ENCODE measurements at places on chromosomes 4 and X.

GRCh38 chr4:19693936-19694570 is 557.7 kb upstream of the SLIT2 start:
- no peak for DNase-seq

- DNase-seq: no peak
Measured at GRCh38 chr4:22802876-22803275, 110.1 kb downstream of the GBA3 start.

GRCh38 chr4:2353222-2354107 is 65.0 kb downstream of the ZFYVE28 start:
- DNase-seq: no peak

- DNase-seq: peak; percentile 21
Measured at GRCh38 chrX:48683411-48683982, at the start of gene WAS. WAS (plus strand) TSS chrX:48683799; CDS start chrX:48683854, 55 bp downstream.

DNA sequence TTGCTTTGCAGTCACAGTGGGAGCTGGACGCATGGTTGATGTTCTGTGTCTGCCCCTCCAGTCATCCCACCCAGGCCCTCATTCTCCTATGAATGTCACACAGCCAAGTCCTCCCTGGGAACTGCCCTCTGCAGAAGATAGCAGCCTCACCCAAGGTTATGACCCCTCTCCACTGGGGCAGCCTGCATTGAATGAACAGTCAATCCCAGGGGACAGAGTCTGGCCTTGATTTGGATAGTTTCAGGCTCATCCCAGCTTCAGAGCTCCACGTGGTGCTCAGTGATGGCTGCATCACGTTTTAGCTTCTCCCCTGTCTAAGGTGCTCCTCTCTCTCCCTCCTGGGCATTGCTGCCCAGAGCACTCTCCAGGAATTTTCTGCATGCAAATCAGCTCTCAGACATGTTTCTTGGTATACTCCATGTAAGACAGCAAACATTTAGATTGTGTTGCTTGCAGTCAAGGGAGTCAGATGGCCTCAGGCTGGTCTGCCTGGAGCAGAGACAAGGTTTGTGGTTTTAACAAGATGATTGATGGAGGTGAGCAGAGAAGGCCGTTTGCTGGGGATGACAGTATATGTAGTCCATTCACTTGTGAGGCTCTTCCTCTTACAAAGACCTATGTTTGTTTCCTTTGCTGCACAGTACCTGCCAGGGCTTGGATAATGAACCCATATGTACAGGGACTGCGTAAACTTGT is 56.1 kb upstream of the MSX1 start:
- no peak for DNase-seq

GRCh38 chr4:107718351-107718965 is 1.6 kb downstream of the PAPSS1 start:
- no peak for DNase-seq

GRCh38 chrX:51760657-51761056 is 17.4 kb downstream of the GSPT2 start:
- DNase-seq: no peak

GRCh38 chr4:173051716-173052115 is 116.9 kb upstream of the GALNT7 start:
- no peak for DNase-seq

GRCh38 chr4:79514621-79515329 is 106.7 kb upstream of the GK2 start:
- no peak for DNase-seq

DNA sequence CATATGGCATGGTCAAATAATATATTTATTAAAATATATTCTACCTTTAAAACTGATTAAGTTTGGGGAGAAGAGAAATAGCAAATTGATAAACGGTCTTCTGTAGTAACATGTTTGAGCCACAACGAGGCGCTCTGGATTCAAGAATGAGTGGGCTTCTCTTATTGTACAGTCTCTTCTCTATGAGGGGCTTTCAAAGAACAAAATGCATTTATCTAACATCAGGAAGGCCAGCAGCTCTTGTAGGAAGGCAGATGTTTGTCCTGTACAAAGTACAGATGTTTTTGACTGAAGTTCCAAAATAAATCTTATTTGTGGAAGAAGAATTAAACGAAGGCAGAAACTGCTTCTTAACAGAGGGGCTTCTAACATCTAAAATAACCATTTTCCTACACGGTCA is 153.6 kb downstream of the RASL11B start:
- DNase-seq: no peak

GRCh38 chr4:134365852-134366251 is 164.3 kb upstream of the PABPC4L start:
- no peak for DNase-seq

DNA sequence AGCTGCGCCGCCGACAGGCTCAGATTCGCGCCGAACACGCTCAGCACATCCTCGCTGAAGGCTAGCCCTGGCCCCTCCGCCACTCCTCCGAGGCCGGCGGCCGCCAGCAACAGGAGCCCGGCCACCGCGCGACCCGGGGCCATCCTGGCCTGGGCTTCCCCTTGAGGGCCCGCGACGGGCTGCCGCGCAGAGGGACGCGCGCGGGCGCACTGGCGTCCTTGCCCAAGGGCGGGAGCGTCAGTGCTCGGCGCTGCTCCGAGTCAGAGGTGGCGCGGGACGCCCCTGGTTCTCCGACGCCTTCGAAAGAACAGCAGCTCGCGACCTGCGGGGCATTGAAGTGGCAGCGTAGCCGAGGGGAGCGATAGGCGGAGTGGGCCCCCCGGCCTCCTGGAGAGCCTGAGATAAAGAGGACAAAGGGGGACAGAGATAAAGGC is 745 bp downstream of the SLC39A8 start:
- peak; percentile 51 for DNase-seq

- DNase-seq: no peak
Measured at GRCh38 chr4:118918388-118918787, 29.7 kb downstream of the SYNPO2 start.

- DNase-seq: no peak
Measured at GRCh38 chr4:46946919-46947536, 38.0 kb upstream of the COX7B2 start.

DNA sequence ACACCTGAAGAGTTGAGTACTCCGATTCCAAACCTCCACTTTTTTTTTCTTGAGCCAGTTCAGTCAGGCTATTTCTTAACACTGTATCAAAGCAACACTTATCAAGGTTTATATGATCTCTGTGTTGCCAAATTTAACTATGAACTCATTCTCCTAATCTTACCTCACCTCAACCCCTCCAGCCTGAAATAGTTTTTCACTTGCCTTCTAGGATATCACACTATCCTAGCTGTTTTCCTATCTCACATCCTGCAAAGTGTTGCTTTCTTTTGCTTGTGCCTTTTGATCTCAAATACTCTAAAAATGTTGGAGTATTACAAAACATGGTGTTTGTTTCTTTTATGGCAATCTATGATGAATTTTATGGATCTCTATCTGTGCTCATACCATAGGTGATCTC is 415.0 kb downstream of the CFAP47 start:
- no peak for DNase-seq

- no peak for DNase-seq
Measured at GRCh38 chr4:3486541-3487540, 23.7 kb downstream of the DOK7 start.

DNA sequence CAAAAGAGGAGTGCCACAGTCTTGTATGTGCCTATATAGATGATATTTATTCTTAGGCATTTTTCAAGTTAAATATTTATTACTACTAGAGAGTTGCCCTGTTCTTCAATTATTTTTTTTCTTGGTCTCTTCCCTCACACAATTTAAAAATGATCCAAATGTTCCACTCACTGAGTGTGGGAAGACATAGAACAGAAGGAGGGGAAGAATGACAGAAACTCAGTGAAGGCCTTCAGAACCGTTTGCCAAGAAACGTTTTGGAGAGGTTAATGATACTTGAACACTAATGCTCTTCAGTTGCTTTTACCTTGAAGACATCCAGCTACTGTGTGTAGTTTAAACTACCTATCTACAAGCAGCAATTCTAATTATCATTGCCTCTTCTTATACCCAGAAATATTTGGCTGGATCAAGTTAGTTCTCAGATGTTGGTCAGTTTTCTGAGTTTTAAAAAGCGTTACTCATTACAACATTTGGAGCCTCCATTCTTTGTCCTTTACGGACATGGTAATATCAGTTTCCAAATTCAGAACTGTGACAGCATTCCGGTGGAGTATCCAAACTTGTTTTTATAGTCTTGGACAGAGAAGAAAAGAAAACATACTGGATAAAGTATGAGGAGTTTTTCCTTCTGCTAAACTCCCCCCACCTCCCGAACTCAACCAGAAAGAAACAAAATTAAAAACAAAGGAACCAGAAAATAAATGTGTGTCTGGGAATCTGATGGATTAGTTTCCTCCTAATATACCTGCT is 389.7 kb downstream of the SPRY1 start:
- DNase-seq: no peak

GRCh38 chr4:83180431-83180968 is 66.0 kb upstream of the PLAC8 start:
- DNase-seq: no peak

DNA sequence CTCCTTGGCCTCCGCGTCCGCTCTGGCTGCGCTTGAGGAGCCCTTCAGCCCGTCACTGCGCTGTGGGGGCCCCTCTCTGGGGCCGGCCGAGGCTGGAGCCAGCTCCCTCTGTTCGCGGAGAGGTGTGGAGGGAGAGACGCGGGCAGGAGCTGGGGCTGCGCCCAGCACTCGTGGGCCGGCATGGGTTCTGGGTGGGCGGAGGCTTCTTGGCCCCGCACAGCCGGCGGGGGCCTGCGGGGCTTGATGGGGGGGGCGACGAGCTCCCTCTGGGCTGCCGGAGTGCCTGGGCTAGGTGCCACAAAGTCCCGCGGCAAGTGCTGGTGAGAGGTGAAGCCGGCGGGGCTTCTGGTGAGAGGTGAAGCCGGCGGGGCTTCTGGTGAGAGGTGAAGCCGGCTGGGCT is 61.9 kb downstream of the ANKRD50 start:
- DNase-seq: no peak

DNA sequence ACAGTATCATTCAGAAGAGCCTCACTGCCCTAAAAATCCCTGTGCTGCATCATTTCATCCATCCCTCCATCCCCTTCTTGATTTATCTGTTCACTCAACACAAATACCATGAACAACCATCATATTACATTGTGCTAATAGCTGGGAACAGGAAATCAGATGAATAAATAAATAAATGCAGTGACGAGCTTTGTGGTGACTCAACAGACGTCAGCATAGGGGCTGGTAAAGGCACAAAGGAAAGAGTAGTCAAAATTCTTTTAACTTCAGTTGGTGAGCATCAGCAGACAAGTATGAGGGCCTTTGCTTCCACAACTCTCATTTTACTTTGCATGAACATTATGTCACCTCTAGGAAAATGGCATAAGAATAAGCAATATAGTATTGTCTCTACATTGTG is 65.5 kb downstream of the EDNRA start:
- no peak for DNase-seq

DNA sequence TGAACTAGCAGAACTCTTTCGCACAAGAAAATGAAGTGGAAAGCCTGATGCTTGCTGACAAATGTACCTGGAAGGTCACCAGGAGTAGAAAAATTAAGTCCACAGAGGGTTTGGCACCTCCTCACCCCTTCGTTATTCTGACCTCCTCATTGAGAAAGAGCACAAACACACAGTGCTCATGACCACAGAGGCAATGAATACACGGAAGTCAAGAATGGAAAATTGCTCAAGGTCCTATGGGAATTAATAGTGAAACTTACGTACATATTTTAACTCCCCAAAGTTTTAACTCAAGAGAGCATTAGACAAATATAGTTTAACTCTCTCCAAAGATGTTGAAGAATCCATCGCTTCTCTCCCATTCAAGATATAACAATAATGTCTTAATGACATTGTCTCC is 83.6 kb upstream of the CAMK2D start:
- no peak for DNase-seq

- no peak for DNase-seq
Measured at GRCh38 chrX:155544881-155545280, 67.9 kb downstream of the TMLHE start.

GRCh38 chrX:150768580-150769190 is 75.5 kb downstream of the MTMR1 start:
- DNase-seq: no peak

DNA sequence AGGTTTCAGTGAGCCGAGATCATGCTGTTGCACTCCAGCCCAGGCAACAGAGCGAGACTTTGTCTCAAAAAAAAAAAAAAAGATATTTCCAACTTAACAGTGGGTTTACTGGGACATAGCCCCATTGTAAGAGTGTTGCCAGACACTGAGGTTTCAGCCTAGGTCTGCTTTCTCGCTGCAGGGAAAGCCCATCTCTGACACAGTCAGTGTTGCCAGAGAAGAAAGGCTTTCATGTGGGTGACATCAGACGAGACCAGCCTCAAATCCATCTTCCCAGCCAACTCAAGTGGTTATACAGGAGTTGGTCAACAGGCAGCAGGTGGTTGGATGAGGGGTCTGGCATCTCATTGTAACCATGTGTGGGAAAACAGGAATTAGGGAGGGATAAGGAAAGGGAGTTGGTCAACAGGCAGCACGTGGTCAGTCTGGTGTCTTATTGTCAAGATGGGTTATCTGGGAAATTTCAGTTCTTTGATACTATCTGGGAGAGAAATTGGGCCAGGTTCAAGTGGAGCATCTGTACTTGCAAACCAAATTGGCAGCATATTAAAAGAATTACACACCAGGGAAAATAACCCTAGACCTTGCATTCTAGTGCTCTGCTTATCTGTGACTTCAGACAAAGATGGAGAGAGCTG is 41.1 kb downstream of the NELFA start:
- no peak for DNase-seq

DNA sequence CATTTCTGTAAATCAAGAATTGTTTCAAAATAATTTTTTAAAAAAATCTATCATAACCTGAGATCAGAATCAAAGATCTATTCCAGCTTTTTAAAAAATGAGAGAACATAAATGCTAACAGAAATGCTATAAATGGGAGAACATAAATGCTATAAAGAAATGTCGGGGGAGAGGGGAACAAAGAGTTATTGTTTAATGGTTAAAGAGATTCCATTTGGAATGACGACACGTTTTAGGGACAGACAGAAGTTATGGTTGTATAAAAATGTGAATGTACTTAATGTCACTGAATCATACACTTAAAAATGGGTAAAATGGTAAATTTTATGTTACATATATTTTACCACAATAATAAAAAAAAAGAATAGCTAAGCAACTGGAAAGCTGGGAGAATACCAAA is 127.1 kb downstream of the ATRX start:
- no peak for DNase-seq

- no peak for DNase-seq
Measured at GRCh38 chr4:2175990-2176698, 65.8 kb downstream of the HAUS3 start.
